ENCODE measurements at places on chromosomes 6 and 20.

- DNase-seq = no peak
Observed at GRCh38 chr6:89254569-89254968, 37.4 kb upstream of the GABRR1 start.

DNA sequence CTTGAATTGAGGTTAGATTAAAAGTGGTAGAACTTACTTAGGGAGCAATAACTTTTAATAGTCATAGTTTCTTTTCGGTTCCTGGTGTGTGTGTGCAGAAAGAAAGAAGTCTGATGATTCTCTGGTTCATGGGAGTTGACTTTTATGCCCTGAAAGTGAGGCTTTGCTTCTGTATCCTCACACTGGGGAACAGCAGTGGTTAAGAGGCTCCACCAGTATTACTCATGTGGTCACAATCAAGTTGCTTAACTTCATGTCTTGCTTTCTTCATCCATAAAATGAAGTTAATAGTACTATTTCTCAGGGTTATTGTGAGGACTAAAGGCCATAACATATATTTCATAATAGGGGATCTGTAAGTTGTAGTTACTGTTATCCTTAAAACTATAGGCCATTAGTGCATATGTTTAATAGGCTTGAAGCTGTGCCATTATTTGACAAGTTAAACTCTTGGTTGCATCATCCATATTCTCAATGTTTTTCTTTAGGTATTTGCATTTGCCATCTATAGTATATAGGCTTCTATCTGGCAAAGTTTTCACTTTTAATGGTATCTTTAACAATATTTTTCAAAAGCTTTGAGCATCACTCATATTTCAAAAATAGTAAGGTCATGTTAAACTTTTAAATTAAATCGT lies 262.4 kb downstream of the PLCB1 start:
- DNase-seq = no peak

GRCh38 chr6:166490671-166491500 lies 95.6 kb downstream of the RAMACL start:
- DNase-seq = no peak

- no peak for DNase-seq
Observed at GRCh38 chr6:210104-210456, 82.2 kb upstream of the DUSP22 start.

DNA sequence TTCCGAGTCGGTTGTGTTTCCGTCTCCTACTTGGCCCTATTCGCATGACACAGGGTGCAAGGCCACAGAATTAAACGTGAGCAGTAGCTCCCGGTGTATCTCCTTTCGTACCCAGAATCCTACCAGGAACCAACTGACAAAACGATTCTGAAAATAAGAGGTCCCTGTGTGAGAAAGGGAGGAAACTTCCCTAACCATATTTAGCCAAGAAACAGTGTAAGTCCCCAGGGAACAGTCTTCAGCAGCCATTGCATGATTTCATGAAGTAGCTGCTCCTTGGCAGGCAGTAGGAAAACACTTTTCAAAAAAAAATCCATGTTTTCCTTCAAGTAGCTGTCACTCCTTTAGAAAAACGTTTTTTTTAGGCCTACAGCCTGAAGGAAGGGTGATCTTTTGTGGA lies 46.9 kb downstream of the PDE10A start:
- no peak for DNase-seq

DNA sequence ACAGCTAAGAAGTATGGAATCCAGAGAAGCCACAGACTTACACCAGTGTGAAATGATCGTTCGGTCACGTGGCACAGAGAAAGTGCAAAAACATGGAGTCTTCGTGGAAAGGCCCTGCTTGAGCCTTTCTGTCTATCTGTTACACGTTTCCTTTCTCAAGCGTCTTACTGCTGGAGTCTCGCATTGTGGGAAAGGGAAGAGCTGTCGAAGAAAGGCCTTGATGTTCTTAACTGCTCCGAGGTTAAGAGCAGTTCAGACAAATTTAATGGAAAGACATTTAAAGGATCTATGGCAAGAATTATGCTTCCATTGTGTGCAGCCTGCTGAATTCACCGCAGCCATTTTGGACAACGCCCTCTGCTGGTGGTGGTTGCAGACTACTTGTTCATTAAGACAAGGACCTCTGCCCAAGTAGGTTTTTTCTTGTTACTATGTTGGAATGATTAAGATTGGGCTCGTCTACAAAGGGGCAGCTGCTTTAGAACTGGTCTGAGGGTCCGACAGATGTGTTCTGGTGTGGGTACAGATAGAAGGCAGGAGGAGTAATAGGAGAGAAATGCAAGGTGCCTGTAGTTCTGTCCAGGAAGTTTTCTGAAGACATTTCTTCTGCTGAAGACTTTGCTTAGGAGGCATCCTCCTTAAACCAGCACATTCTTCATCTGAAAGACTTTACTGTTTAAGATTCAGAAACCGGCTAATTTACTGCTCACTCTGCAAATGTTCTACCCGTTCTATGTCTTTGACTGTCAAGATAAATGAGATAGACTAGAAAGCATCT lies 24.7 kb upstream of the CCN6 start:
- DNase-seq = peak; percentile 76

- no peak for DNase-seq
Observed at GRCh38 chr6:53044071-53044470, 21.1 kb upstream of the FBXO9 start.

- no peak for DNase-seq
Observed at GRCh38 chr6:132369526-132369925, 31.7 kb downstream of the MOXD1 start.

- DNase-seq = no peak
Observed at GRCh38 chr20:49965781-49966305, 16.9 kb upstream of the SNAI1 start.

- DNase-seq = no peak
Observed at GRCh38 chr6:139108378-139108777, 26.5 kb upstream of the HECA start.

- no peak for DNase-seq
Observed at GRCh38 chr6:79441192-79441591, 96.0 kb downstream of the LCA5 start.

DNA sequence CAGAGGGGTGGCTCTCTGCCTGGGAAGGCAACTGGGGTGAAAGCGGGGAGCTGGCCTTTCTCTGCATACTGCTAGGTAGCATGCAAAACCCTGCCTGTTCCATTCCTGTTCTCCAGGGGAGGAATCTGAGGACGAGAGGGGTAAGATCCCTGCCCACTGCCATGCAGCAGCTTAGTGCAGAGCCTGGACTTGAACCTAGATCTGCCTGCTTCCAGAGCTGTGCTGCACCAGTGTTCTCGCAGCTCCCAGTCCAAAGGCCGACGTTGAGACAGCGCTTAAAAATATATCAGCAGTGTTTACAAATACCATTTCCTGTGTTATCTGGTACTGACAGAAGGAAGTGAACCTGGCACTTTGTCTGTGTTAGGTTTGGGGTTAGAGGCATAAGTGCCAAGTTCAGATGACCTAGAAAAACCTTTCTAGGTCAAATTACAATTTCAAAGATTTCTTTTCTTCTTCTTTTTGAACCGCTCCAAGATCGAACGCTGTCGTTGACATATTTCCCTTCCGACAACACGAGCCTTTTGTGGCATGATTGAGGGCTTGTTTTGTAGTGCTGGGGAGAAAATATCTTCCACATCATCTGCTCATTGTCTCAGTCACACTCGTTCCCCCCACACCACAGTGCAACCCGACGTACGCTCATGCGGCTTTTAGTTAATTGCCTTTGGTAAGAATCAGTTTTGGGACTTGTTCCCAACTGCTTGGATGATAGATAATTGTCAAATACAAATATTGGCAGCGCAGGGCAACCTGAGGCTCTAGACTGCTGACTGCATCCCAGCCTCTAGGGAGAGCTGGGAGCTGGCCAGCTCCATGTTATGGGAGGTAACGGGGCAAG lies 44.6 kb downstream of the TOX2 start:
- peak; percentile 40 for DNase-seq

DNA sequence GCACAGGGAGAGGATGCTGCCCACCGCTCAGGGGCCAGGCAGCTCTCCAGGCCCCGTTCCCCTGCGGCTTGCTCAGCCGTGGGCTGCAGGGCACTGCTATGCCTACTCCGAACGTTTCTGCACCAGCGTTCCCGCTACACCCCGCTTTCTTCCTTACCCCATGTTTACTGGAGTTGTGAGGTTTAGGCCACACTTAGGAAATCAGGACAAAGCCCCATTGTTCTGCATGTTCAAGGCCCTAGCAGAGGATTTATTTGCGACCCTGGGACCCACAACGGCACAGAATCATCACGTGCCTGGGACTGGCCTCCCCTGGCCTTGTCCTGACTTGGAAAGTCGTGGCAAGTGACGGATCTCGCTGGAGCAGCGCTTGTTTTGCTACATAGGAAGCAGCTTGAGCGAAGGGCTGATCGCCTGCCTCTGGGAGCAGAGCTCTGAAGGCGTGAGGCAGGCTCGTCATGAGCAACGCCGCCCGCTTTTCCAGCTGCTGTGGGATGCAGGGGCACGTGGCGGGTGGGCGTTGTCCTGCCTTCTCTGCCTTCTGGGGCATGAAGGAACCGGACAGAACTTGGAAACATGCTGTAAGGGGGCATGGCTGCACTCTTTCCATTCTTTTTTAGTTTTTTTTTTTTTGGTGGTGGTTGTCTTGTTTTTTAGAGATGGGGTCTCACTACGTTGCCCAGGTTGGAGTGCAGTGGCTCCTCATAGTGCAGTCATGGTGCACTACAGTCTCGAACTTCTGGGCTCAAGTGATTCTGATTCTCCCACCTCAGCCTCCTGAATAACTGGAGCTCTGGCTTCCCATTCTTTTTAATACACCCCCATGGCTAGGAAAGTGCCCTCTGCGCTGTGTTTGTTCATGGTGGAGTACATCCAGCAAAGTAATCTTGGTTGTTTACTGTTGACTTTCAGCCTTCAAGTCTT lies 14.6 kb upstream of the TMEM181 start:
- DNase-seq = no peak

Data from activated T-cell treated with anti-CD3 and anti-CD28 coated beads, Interleukin-2, amount 50 U/mL, for 24 hours (primary cell).